T47D (cell line): ENCODE measurements at places on chromosomes 1 and 21.

- no peak for DNase-seq
Observed at GRCh38 chr1:63973005-63973419, 199.2 kb downstream of the ROR1 start.

DNA sequence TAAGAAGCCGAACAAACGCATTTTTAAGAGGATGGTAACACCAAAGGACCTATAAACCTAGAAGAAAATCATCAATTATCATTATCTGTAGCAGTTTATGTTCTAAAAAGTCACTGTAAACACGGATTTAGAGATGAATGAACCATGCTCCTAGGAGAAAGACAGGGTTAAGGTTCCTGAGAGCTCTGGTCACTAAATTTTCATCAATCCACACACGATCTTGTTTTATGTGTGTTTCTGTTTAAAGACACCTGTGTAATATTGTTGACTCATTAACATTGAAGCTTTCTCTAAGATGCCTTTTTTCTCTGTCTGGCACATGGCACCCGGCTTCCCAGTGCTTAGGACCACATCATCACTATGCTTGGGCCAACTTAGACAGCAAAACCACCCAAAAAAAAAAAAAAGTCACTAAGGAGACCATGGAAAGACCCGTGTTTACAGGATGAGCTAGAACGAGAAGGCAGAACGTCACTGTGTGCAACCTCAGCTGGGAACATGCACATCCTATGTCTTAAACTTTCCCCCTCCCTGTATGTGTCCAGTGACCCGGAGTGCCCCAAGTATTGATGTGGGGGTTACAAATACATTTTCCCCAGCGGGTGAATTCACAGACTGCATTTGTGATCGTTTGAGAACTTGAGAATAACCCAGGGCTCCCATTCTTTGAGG, 55.8 kb upstream of the PDE9A start:
- DNase-seq, result no peak

DNA sequence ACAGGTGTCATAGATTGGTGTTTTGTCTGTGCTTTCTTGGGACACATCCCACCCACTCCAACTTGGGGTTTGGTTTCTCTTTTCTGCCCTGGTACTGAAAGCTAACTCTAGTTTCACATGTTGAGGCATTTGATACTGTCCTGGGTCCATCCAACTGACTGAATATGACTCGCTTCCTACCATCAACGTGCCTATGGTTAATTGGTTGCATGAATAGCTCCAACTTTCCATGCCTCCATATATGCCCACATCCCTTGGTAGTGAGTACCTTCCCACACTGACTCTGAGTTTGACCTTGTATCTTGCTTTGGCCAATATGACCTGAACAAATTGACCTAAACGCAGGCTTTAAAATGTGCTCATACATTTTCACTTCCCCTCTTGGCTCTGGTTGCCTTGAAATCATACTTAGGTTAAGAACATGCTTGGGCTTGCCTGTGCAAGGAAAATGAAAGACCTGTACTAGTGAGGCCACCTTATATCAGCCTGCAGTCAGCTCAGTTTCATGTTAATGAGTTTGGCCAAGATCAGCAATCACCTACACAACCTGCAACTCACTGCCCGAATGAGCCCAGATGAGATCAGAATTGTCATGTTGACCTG, 81.0 kb upstream of the KCNK2 start:
- DNase-seq, result no peak

- DNase-seq, result no peak
Observed at GRCh38 chr1:200771625-200772555, 33.2 kb downstream of the CAMSAP2 start.
